ENCODE measurements at places on chromosomes 1 and 21.

DNA sequence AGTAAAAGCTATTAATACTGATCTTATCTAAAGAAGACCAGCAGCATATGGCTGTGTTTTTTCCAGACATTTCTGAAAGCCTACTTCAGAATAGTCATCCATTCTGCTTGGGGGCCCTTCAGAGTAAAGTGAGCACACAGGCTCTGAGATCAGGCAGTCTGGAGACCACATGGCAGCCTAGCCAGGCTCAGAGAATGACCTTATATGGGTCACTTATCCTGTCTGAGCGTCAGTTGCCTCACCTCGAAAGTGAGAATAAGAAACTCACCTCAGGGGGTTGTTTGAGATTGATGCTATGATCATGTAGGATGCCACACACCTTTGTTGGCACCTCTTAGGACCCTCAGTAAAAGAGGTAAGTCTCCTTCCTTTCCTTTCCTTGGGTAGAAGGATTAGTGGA is 270.4 kb downstream of the GRIK1 start:
- no peak overlapping the region for H3K27ac ChIP-seq
- peaks cover 18% of the 10 kb centered on the region for H3K27me3 ChIP-seq
- H3K4me3 ChIP-seq: no peak overlapping the region
- no peak for DNase-seq

DNA sequence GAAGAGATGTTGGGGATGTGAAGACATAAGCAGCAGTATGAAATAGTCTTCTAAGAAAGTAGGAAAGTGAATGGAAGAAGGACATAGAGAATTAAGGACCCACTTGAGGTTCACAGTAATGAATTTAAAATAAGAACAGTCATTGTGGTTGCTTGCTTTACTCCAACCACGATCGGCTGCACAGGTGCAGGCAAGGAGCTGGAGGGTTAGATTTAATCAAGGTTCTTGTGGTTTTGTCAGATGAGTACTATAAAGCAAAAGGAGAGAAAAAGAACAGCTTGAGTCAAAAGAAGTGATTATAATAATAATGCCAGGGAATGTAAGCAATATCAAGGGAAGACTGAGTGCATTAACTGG is 46.1 kb upstream of the RBM34 start:
- H3K36me3 ChIP-seq: peaks cover 31% of the 10 kb centered on the region
- no peaks in the 10 kb centered on the region for H3K27me3 ChIP-seq
- H3K27ac ChIP-seq: peak overlapping the region; percentile 94
- H3K4me3 ChIP-seq: peak overlapping the region; percentile 28
- peaks cover 25% of the 10 kb centered on the region for H3K4me1 ChIP-seq

GRCh38 chr1:7010534-7011200 is 225.4 kb downstream of the CAMTA1 start:
- no peak overlapping the region for H3K27ac ChIP-seq
- peaks cover 4% of the 10 kb centered on the region for H3K27me3 ChIP-seq
- no peaks in the 10 kb centered on the region for H3K36me3 ChIP-seq
- no peak for DNase-seq
- H3K4me3 ChIP-seq: no peak overlapping the region

- H3K27ac ChIP-seq: no peak overlapping the region
- peak; percentile 42 for DNase-seq
- H3K27me3 ChIP-seq: peaks cover 81% of the 10 kb centered on the region
- H3K4me3 ChIP-seq: peak overlapping the region; percentile 82
Observed at GRCh38 chr1:50423670-50424000, 392 bp upstream of the DMRTA2 start.

DNA sequence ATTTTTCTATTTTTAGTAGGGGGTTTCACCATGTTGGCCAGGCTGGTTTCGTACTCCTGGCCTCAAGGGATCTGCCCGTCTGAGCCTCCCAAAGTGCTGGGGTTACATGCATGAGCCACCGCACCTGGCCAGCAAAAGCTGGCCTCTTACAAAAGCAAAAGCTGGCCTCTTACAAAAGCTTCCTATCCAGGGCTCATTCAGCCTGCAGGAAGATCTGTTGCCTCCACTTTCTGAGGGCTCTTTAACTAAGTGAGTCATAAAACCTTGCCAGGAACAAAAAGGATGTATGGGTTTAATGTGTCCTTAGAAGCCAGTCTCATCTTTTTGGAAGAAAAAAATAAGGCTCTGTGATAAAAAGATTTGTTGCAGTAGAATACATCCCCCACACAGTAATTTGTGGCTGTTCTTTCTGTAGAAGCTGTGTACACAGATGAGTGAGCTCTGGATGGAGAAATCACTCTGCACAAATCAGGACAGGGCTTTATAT is 15.0 kb downstream of the HTR1D start:
- H3K27ac ChIP-seq: no peak overlapping the region
- no peak overlapping the region for H3K4me3 ChIP-seq
- no peaks in the 10 kb centered on the region for H3K4me1 ChIP-seq

- H3K36me3 ChIP-seq: no peaks in the 10 kb centered on the region
- H3K4me1 ChIP-seq: peaks cover 35% of the 10 kb centered on the region
- H3K27ac ChIP-seq: no peak overlapping the region
- H3K27me3 ChIP-seq: peaks cover 9% of the 10 kb centered on the region
- DNase-seq: peak; percentile 47
Observed at GRCh38 chr1:54474310-54475251, 68.4 kb upstream of the SSBP3 start.

GRCh38 chr1:165897326-165898303 is 70.2 kb downstream of the UCK2 start:
- H3K36me3 ChIP-seq: peaks cover 62% of the 10 kb centered on the region
- H3K4me1 ChIP-seq: no peaks in the 10 kb centered on the region
- peak overlapping the region; percentile 1 for H3K27ac ChIP-seq

- H3K27me3 ChIP-seq: no peaks in the 10 kb centered on the region
- DNase-seq: no peak
- no peaks in the 10 kb centered on the region for H3K36me3 ChIP-seq
Observed at GRCh38 chr1:247613405-247613804, 8.0 kb downstream of the OR2G3 start.

GRCh38 chr1:117122330-117123025 is 929 bp upstream of the TRIM45 start:
- H3K4me1 ChIP-seq: peaks cover 9% of the 10 kb centered on the region
- H3K27me3 ChIP-seq: peaks cover 12% of the 10 kb centered on the region
- no peak overlapping the region for H3K27ac ChIP-seq
- H3K4me3 ChIP-seq: peak overlapping the region; percentile 74
- no peak for DNase-seq

DNA sequence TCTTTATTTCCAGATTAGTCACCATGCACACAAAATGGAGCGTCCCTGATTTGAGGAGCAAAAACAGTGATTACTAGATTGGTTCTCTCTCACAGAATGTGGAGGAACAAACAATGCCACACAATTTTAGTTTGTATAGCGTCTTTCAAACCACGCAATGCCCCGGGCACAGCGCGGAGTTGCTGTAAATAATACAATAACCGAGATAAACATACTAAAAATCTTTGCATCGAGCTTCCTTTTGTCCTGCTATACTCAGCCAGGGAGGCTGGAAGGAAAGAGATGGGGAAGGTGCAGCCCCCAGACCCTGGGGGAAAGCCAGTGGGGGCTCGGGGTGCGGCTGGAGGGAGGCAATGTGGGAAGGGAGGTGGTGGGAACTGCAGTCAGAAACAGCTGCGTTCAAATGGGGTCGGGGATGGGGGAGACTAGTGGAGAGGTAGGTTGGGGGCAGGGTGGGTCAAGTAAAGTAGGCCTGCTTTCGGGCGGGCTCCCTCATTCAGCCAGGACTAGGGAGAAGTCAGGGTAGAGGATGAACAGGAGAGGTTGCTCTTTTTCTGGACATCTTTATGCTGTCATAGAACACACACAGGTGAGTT is 366.3 kb downstream of the RPS6KC1 start:
- H3K4me1 ChIP-seq: no peaks in the 10 kb centered on the region
- no peak overlapping the region for H3K4me3 ChIP-seq
- no peaks in the 10 kb centered on the region for H3K27me3 ChIP-seq

GRCh38 chr1:54588377-54588776 is 34.9 kb downstream of the FAM151A start:
- H3K4me3 ChIP-seq: no peak overlapping the region
- H3K36me3 ChIP-seq: no peaks in the 10 kb centered on the region
- H3K27ac ChIP-seq: no peak overlapping the region
- no peak for DNase-seq
- H3K27me3 ChIP-seq: no peaks in the 10 kb centered on the region
- peaks cover 3% of the 10 kb centered on the region for H3K4me1 ChIP-seq

- H3K4me3 ChIP-seq: no peak overlapping the region
- no peaks in the 10 kb centered on the region for H3K27me3 ChIP-seq
- H3K4me1 ChIP-seq: peaks cover 12% of the 10 kb centered on the region
- DNase-seq: no peak
- no peak overlapping the region for H3K27ac ChIP-seq
Observed at GRCh38 chr1:193434319-193434718, 247.9 kb upstream of the B3GALT2 start.

Data from activated naive CD8-positive, alpha-beta T cell treated with anti-CD3 and anti-CD28 coated beads, Interleukin-2, amount 50 U/mL, for 24 hours (primary cell).